Foreskin melanocyte (primary cell): ENCODE measurements at places on chromosomes 12 and 14.
A peak's percentile ranks its signal among the peaks of the same experiment; 100 is the strongest.

GRCh38 chr12:106455111-106455510 is 97.6 kb downstream of the POLR3B start:
- no peak for DNase-seq

DNA sequence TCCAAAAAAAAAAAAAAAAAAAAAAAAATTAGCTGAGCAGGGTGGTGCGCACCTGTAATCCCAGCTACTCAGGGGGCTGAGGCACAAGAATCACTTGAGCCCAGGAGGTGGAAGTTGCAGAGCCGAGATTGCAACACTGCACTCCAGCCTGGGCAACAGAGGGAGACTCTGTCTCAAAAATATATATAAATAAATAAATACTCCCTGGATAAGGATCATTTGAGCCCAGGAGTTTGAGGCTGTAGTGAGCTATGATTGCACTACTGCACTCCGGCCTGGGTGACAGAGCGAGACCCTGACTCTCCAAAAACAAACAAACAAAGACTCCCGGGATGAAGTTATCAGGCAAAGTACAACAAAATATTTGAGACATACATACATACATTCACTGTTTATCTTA is 3.3 kb upstream of the NAA25 start:
- DNase-seq: no peak

GRCh38 chr12:9786726-9787717 is 26.3 kb upstream of the CD69 start:
- DNase-seq: no peak

- no peak for DNase-seq
These were observed 186.9 kb downstream of the ALX1 start for GRCh38 chr12:85466890-85467289.

- no peak for DNase-seq
These were observed 21.6 kb upstream of the CAMKK2 start for GRCh38 chr12:121318121-121318520.

DNA sequence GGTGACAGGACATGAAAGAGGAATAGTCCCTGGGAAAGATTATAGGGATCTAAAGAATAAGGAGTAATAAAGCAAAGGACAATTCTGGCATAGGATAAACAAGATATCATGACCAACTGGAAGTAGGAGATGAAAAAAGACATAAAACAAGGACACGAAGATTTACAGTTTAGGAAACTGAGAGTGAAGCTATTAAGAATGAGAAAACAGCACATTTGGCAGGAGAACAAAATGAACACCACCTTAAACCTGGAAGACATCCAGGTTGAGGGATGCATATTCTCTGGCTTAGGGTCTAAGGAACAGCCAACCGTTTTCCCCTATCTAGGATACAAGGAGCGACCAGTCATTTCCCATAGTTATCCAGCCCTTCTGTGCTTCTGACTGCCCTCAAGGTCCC is 1.9 kb downstream of the TRIP11 start:
- DNase-seq: peak; percentile 12

DNA sequence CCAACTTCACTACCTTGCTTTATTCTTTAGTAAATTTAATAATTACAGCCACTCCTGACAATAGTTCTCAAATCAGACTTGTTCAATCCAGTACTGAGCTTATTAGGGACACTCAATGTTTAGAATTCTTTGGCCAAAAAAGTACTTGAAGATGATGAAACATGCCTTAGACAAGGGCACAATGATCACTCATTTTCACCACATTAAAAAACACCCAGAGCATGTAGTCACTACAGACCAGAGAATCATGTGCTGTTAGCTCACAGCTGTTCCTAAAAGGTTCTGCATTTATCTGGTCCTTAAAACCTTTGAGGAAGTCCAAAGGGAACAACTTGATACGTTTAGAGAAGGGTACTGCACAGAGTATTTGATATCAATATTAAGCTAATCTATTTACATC is 98.7 kb downstream of the INSM2 start:
- DNase-seq: peak; percentile 17

DNA sequence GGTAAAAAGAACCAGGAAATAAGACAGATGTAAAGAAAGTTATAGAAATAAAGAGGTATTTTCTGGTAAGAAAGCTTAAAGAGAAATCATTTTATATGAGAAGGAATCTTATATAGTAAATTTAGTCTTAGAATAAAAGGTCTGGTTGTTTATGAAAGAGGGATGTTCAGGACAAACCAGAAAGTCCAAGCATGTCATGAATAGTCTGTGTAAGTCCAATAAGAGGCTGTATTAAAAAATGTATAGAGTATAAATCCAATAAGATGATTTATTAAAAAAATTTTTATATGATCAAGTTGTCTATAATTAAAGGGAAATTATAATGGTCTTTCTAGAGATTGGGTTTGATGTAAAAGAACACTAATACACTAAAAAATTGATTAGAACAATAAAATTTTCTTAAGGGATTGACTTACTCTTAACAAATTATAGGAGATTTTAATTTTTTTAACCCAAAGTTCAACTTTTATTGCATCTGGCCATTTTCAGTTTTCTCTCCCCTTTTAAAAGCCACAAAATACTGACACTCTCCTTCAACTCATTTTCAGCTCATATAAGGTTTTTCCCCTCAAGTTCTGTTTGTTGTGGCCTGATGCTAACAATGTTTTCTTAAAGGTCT is 35.1 kb downstream of the ST8SIA1 start:
- DNase-seq: no peak

GRCh38 chr12:55072083-55072482 is 52.3 kb downstream of the NEUROD4 start:
- no peak for DNase-seq

DNA sequence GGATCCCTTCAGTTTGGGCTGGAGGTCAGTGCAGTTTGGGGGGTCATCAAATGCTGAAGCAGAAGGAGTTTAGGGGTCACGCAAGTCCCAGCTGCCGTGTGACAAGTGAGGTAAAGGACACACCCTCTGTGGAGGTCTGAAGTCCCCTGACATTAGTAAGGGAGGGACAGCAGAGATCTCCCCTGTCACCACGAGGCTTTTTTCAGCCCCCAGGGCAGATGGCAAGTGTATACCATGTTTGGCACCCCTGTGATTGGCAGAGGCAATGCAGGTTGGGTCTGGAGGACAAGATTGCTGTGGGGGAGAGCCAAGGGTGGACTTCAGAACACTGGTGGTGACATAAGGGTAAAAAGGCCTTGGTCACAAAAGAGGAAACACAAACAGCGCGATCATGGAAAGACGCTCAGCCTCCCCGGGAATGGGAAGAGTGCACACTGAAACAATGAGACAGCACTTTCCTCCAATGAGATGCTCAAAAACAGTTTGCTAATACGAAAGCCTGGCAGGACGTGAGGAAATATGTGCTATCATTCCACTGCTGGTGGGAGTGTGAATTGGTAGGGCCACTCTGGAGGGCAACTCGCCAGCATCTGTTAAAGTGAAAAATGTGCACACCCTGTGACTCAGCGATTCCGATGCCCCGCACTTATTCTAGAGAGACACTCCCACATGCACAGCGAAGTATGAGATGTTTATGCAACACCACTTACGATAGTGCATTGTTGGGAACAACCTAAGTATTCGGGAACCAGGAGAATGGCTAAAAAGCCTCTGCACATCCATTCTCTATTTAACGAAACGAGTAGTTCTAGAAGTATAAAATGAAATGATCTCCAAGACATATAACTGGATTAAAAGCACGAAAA is 14.4 kb upstream of the CD27 start:
- peak; percentile 11 for DNase-seq

- no peak for DNase-seq
These were observed 3.0 kb upstream of the NPFF start for GRCh38 chr12:53510181-53510812.

GRCh38 chr12:9590441-9590840 is 17.3 kb downstream of the KLRB1 start:
- DNase-seq: no peak

- DNase-seq: no peak
These were observed 75.3 kb downstream of the GARIN6 start for GRCh38 chr12:99722690-99723486.

GRCh38 chr12:5430641-5431603 is 986 bp upstream of the NTF3 start:
- DNase-seq: no peak

GRCh38 chr14:63282997-63283883 is 35.5 kb downstream of the GPHB5 start:
- no peak for DNase-seq

GRCh38 chr14:35114036-35114435 is 7.8 kb downstream of the PPP2R3C start:
- DNase-seq: no peak

- DNase-seq: no peak
These were observed 13.1 kb upstream of the LTA4H start for GRCh38 chr12:96048393-96048969.

DNA sequence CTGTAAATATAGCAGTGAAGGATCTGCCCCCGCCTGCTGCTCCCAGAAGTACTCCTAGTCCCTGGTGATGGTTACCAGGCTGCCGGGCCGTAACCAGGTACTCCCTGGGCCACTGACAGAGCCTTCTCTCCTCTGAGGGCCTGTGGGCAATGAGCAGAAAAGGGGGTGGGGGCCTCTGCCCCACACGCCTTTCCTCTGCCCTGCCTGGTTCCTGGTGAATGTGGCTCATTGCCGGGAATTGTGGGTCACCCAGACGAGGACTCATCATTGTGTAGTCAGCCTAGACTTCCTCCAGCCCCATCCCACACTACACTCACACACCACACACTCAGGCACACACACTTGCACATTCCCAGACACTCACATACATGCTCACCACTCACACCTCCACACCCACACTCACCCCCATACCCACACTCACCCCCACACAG is 35.7 kb upstream of the ACTN1 start:
- DNase-seq: no peak

GRCh38 chr12:60231303-60231702 is 635.5 kb downstream of the SLC16A7 start:
- DNase-seq: no peak

DNA sequence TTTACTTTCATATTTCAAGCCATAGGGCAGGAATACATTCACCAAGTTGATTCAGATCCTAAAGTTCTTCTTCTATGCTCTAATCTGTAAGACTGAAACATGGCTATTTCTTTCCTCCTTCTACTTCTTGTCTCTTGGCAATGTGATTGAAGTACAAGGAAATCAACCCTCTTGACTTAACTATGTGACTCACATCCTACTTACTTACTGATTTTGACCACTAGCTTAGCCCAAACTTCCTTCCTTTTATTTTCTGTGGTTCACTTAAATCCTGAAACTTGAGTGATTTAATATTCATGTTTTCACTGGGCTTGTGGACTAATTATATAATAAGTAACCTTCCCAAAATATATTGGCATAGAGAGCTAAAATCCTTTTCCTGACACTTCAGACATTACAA is 111.2 kb upstream of the NOVA1 start:
- DNase-seq: no peak

DNA sequence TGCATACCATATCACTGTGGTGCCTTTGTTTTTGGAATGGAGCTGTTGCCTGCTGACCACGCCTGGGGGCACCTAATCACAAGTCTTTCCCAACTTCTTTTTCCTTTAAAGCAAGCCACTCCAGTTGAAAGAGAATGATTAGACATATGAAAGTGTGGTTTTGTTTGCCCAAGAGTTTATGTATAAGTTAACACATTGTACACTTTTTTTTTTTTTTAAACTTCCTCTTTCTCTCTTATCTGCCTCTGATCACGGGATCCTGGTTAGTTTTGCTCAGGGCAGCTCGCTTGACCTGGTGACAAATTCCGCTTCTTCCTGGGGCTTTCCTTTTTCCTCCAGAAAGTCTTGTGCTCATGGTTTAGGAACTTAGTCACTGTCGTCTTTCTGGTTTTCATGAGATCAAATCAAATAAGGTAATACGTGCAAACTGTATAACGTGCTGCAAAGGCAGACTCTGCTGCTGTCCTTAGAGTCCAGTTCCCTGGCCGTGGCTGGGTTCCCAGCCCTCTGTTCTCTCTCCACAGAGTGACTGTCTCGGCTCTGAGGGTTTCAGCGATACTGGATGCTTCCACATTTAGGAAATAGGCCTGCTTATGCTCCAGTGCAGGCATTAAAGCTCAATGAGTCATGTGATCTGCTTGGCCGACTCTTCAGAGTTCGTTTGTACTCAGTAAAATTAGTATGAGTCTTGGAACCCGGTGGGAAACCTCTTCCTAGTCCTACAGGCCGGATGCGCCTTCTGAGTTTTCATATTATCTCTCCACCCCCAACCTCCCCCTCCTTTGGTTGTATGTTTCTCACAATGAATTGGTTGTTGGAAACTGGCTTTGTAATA is 15.2 kb downstream of the RASSF3 start:
- peak; percentile 98 for DNase-seq

- no peak for DNase-seq
These were observed 1.9 kb downstream of the ABHD4 start for GRCh38 chr14:22600027-22600426.

DNA sequence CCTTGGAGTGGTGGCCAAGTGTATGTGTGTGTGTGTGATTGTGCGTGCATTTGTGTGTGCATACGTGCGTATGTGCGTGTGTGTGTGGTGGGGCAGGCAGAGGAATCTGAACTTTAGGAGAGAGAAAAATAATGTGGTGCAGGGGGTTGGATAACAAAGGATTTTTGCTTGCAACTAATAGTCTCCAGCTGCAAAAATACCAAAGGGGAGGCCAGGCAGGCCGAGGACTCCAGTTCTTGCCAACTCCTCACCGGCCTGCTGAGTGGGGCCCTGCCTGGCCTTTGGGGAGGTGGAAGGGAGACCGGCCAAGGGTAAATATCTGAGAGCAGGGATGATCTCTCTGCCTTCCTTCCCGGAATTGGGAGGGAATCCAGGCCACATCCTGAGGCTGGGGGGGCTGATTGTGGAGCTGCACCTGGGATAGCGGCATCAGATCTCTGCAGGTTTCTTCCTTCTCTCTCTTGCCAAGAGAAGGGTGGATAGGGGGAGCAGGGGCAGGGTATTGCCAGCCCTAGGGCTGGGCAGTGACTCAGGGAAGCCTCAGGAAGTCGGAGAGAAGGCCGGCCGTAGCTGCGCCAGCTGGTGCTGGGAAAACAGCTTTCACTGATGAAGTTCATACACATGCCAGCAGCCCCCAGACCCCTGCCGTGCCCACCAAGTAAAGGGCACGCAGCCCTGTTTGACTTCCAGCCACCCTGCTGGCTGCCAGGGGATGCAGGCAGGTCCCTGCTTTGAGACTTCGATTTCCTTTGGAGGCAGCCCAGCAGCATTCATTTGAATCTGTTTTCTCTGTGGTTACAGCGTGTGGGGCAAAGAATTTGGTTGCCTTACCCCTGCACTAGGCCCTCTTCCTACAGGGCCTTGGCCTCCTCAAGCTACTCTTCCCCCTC is 4.6 kb upstream of the LRP1-AS start:
- DNase-seq: peak; percentile 40

DNA sequence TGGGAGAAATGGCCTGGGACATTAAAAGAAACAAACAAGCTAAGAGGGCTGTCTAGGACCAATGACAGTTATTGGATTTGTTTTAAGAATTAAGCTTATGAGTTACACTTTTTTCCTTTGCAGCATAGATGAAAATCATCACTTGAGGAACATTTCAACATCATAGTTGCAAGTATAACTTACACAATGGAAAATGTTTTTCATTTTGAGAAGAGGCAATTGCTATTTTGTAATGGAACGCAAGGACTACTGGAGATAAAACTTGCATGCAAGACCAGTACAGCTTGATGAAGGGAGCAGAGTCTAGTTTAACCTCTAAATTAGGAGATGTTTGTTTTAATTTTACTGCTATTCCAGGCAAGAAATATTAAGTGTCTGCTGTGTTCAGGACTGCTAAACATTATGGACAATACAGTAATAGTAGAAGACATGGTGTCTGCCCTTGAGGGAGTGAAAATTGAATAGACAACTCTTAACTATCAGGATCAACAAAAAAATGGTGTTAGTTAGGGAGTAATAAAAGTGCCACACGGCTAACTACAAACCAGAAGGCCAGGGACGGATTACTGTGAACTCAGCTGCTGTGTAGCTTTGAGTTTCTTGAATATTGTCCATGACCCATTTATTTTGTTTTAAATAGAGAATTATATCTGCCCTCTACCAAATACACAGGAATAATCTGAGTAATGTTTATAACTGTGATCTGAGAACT is 374.5 kb downstream of the RAD51B start:
- no peak for DNase-seq
